ENCODE measurements at places on chromosomes 1 and 21.

DNA sequence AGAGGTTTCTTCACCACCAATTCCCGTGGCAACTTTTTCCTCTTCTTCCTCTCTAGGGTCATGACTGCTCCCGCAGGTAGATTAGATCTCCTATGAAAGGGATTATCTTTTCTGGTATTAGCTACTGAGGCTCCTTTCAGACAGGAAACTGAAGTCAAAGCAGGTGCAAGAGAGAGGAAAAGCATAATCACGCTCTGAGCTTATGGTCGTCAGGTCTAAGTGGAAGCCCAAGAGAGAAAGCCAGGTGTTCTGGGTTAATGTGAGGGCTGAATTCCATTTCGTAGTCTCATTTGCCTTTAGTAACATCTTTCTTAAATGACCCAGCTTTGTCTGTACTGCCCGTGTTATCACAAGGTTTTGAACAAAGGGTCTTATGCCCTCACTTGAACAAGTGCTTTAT lies 8.3 kb upstream of the MAP3K21 start:
- no peak for DNase-seq

DNA sequence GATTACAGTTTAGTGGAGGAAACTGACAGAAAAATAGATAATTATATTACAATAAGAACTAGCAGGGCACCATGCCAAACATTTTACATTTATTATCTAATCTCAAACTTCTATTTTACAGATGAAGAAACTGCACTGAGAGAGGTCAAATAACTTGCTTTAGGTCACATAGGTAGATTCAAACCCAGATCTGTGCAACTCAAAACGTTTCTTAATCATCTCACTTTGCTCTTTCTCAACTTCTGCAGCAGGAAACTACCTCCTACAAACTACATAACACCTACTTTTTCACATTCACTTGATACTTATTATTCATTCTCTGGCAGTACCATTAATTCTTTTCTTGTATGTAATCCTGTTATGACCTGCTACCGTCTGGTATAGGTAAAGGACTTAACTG lies 49.9 kb upstream of the BCL10 start:
- DNase-seq: no peak

GRCh38 chr1:229696385-229696784 lies 70.3 kb downstream of the URB2 start:
- DNase-seq: no peak

DNA sequence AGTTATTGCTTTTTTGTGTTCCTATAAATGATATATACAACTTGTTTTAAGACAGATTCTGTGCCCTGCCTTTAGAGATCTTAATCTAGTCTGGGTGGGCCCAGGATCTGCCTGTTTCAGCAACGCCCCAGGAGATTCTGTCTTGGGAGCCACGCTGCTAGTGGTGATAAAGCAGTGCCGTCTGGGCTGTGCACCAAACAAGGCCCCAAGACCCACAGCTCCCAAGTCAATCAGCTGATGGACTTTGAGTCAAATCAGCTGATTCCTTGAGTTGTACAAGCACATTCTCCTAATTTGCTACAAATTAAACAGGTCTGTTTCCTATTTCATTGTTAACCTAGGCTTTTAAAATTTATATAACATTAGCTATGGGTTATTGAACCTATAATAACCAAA lies 15.7 kb upstream of the SLC44A3 start:
- DNase-seq: no peak

DNA sequence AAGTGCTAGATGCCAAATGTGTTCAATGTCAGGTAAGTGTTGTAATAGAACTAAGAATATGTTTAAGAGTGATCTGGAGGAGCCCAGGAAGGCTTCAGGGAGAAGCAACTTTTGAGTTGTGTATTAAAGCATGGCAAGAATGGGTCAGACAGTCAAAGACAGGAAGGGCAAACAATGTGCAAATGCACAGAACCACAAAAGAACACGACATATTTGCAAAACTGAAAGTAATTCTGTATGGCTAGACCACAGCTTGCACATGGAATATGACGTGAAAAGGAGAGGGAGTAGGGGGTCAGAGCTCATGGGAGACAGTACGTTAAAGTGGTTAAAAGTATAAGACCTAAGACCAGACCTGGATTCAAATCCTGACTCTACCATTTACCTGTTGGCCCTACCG lies 7.1 kb upstream of the SORT1 start:
- no peak for DNase-seq

- DNase-seq: no peak
Observed at GRCh38 chr1:228101614-228101993, 1.5 kb downstream of the C1orf35 start.

GRCh38 chr1:205270764-205271163 lies 43.0 kb downstream of the TMCC2 start:
- DNase-seq: no peak

GRCh38 chr1:43530483-43531106 lies at the start of gene PTPRF:
PTPRF (plus strand) TSS chr1:43530883; CDS start chr1:43545076, 14,193 bp downstream.
- peak; percentile 60 for DNase-seq

DNA sequence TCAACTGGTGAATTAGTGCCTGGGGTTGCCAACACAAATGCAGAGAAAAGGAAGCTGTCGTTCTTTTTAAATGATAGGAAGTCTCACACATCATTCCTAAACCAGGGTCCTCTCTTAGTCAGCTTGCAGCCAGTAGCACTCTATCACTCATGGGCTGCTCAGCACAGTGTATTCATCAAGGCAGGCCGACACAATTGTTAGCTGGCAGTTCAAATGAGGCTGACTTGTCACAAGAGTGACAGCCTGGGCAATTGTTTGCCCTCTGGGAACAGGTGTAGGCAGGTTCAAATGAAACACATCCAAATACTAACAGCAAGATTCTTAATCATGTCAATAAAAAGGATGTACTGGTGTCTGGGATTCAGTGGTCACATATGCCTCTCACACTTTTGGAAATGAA lies 76.9 kb downstream of the ERICH3 start:
- DNase-seq: no peak

DNA sequence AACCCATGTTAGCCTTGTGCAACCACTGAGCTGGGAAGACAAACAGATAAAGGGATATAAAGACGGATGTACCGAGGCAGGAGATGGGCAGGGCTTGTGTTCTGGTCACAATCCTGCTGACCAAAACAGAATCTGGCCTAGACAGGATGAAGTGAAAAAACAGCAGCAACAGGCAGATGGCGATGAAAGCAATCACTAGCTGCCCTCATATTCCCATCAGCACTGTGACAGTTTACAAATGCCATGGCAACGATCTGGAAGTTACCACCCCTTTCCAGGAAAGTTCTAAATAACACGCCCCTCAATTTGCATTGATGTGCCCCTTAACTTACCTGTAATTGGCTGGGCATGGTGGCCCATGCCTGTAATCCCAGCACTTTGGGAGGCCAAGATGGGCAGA lies 40.6 kb upstream of the CD46 start:
- DNase-seq: no peak

- DNase-seq: no peak
Observed at GRCh38 chr1:183330335-183330734, 87.8 kb downstream of the NMNAT2 start.

GRCh38 chr21:35336534-35336933 lies 287.4 kb upstream of the RUNX1 start:
- DNase-seq: no peak

DNA sequence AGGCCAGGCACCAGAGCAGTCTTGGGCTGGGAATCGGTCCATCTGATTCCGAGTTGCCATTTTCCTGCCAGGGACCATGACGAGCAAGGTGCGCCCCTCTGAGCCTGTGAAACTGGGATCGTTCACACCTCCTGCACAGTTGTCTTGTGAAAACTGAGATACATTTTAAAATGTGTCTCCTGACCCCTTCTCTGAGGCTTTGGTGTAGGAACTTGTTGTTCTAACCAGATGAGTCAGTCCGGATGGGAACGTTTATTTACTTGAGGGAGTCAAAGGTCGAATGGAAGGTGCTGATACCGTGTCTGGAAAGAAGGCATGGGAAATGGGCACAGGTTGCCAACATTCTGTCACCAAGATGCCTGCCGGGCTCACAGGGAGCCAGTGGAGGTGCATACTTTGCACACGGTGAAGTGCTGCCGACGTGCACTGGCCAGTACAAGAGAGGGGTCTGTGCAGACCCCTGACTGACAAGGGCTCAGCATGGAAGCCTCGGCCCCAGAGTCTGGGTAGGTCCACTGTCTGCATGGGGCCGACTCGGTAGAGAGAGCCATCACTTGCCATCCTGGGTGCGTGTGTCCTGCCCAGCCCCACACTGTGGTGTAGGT lies 7.4 kb upstream of the KCNN3 start:
- no peak for DNase-seq

- DNase-seq: no peak
Observed at GRCh38 chr1:43348343-43348808, 10.4 kb upstream of the CDC20 start.

GRCh38 chr1:8232036-8232757 lies 85.7 kb upstream of the SLC45A1 start:
- no peak for DNase-seq

- no peak for DNase-seq
Observed at GRCh38 chr1:35111106-35111505, 31.9 kb downstream of the ZMYM1 start.

GRCh38 chr1:16374266-16374665 lies 7.2 kb downstream of the SZRD1 start:
- no peak for DNase-seq

- DNase-seq: no peak
Observed at GRCh38 chr1:229538945-229539344, 19.6 kb downstream of the ABCB10 start.

- DNase-seq: no peak
Observed at GRCh38 chr1:64765826-64766225, 21.0 kb downstream of the RAVER2 start.

GRCh38 chr1:102732927-102733326 lies 375.4 kb downstream of the COL11A1 start:
- DNase-seq: no peak

GRCh38 chr1:229694053-229694693 lies 68.1 kb downstream of the URB2 start:
- DNase-seq: peak; percentile 33

DNA sequence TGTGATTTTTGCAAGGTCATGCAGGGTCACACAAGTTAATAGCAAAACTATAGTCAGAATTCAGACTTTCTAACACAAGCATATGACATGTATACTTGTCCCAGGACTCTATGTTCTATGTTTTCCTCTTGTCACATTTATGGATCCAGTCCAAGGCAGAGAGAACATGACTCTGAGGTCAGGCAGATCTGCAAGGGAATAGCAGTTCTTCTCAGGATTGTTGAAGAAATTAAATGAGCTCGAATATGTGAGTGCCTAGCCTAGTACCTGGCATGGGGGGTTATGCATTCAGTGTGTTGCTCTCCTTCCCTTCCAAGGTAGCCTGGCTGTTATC lies 9.5 kb upstream of the RPTN start:
- no peak for DNase-seq

DNA sequence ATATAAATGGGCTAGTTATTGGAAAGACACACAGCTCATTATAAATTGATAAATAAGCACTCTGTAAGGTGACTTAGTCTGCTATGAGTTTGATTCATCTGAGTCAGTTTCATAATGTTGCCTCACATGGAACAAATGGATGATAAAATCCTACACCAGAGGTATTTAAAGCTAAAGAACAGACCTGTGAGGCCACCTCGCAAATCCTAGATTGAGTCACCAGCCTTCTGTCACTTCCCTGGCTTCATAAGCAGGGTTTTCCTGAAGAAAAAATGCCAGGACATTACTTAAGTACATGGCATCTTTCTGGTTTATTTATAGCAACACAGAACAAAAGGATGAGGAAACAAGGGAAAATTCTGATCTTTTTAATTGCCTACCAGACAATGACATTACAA lies 18.4 kb downstream of the CD2 start:
- DNase-seq: no peak

- peak; percentile 33 for DNase-seq
Observed at GRCh38 chr1:183635099-183635605, 431 bp downstream of the ARPC5 start.

Measured in substantia nigra (tissue), 51 donors.